ENCODE measurements at places on chromosomes 12 and 14.

DNA sequence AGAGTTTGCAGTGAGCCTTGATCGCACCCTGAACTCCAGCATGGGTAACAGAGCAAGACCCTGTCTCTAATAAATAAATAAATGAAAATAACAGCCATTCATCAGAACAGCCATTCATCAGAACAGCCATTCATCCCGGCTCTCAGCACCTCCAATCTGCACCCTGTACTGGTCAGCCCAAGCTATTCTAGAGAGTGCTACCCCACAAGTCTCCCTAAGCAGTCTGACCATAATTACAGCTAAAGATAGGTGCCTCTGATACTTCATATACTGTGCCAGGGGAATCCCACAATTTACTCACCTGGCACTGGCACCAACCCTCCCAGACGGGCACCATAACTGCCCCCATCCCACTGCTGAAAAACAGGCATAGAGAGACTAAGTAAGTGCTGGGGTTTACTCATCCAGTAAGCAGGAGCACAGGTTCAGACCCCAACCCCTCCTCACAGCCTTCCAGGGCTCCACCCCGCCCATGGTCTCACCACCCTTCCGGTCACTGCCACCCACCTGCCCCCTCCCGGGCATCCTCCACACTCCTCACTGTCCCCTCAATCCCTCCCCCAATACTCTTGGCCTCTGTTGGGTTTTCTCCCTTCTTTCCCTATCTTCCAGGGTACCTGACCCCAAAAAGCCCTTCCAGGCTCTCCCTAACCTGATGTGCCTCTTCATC, 15.2 kb upstream of the EIF5 start:
- no peak overlapping the region for H3K4me3 ChIP-seq
- DNase-seq = no peak
- H3K36me3 ChIP-seq = no peaks in the 10 kb centered on the region
- no peak overlapping the region for H3K27ac ChIP-seq
- H3K4me1 ChIP-seq = no peaks in the 10 kb centered on the region

DNA sequence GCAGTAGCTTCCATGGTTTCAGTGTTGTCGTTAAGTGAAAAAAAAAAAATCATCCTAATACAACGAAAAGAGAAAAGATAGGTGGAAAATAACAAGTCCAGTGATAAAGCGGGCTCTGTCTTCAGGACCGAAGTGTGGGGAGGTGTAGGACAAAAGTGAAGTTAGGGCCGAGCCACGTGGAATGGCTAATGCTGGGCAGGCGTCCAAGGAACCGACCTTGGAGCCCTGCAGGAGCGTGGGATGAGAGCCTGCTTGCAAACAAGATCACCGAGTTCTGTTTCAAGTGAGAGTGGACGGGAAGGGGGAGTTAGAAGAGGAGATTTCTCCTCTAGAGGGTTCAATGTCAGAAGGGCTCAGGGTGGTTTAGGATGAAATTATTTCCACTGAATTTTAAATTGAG, 22.2 kb downstream of the A2ML1 start:
- no peaks in the 10 kb centered on the region for H3K4me1 ChIP-seq
- no peak for DNase-seq
- H3K36me3 ChIP-seq = no peaks in the 10 kb centered on the region
- H3K27me3 ChIP-seq = no peaks in the 10 kb centered on the region
- H3K4me3 ChIP-seq = no peak overlapping the region

- H3K4me1 ChIP-seq = peaks cover 21% of the 10 kb centered on the region
- no peaks in the 10 kb centered on the region for H3K36me3 ChIP-seq
- DNase-seq = peak; percentile 69
- H3K4me3 ChIP-seq = no peak overlapping the region
- no peaks in the 10 kb centered on the region for H3K27me3 ChIP-seq
Observed at GRCh38 chr12:92444763-92445162, 258.0 kb upstream of the PLEKHG7 start.

DNA sequence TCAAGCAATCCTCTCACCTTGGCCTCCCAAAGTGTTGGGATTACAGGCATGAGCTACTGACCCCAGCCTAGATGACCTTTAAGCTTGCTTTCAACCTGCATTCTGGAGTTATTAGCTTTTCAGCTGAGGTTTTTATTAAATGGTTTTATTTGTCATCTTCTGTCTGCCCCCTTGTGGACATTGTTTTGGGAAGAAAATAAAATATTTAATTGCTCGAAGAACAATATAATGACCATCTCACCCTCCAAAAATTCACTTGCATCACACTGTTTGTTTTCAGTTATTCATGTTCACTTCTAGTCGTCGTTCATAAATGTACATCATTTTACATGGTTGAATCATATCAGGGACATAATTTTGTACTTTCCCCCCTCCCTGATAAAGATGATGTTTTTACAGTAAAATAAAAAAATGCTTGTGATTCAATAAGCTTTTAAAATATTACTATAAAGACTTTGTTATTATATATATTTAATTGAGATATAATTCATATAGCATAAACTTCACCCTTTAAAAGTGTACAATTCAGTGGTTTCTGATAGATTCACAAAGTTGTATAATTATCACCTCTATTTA, 10.1 kb upstream of the SPATS2 start:
- H3K27ac ChIP-seq = no peak overlapping the region
- H3K27me3 ChIP-seq = no peaks in the 10 kb centered on the region
- no peaks in the 10 kb centered on the region for H3K36me3 ChIP-seq
- DNase-seq = no peak

DNA sequence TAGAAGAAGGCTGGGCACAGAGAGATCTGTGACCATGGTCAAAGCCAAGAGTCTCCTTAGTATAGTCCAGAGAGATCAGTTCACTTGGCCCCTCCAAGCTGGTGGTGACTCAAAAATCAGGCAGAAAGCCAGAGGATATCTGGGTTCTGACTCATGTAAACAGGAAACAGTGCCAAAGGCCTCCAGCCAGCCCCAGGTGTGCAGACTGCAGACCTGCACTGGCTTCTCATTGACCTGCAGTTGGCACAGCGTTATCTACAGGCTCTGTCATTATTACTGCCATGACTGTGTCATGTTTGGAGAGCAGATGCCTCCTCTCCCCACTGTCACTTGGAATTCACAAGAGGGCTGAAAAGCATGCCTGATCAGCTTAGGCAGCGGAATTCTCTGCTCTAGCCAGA, 295.7 kb upstream of the PRKD1 start:
- H3K27me3 ChIP-seq = no peaks in the 10 kb centered on the region
- H3K27ac ChIP-seq = peak overlapping the region; percentile 64
- peaks cover 58% of the 10 kb centered on the region for H3K4me1 ChIP-seq
- no peaks in the 10 kb centered on the region for H3K36me3 ChIP-seq
- peak; percentile 55 for DNase-seq

GRCh38 chr14:94936401-94936892, 166.5 kb upstream of the GSC start:
- H3K27me3 ChIP-seq = no peaks in the 10 kb centered on the region
- no peaks in the 10 kb centered on the region for H3K4me1 ChIP-seq
- no peaks in the 10 kb centered on the region for H3K36me3 ChIP-seq
- peak; percentile 86 for DNase-seq
- H3K4me3 ChIP-seq = peak overlapping the region; percentile 43

DNA sequence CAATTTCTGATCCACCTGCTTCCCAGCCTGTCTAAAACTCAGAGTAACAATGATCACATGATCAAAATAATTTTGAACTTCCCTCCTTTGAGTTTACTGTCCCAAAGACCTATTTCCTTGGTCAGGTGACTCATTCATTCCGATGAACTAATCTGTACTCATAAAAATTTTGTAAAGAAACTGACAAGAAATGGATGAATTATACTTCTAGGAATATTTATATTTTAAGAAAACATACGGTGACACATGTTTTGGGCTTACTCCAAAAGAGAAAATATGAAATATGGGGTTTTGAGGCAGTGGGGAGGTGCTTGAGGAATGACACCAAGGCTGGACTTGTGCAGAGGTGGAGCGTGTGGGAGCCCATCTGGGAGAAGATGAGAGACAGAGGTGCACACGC, 42.0 kb downstream of the GUCY2C start:
- H3K4me3 ChIP-seq = no peak overlapping the region
- H3K36me3 ChIP-seq = no peaks in the 10 kb centered on the region
- no peaks in the 10 kb centered on the region for H3K4me1 ChIP-seq
- H3K27ac ChIP-seq = no peak overlapping the region
- no peak for DNase-seq
- no peaks in the 10 kb centered on the region for H3K27me3 ChIP-seq

DNA sequence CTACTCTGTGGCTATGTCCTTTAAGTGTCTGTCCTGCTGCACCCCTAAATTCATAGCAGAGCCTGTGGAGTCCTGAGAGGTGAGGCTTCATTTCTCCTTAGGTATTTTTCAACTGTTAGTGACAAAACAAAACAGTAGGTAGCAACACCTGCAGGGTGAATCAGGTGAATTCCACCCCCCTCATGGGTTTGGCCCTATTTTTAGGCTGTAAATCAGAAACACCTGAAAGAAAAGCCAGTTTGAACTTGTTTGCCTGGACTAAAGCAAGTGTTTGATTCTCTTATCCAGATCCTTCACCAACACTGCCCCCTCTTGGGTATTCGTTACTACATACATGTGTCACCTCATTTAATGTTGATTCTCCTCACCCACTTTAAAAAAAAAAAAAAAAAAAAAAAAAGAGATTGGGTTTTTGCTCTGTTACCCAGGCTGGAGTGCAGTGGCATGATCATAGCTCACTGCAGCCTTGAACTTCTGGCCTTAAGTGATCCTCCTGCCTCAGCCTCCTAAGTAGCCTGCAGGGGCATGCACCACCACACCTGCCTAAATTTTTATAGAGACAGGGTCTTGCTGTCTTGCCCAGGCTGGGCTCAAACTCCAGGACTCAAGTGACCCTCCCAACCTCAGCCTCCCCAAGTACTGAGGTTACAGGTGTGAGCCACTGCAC, 10.3 kb downstream of the TBPL2 start:
- DNase-seq = no peak
- H3K4me1 ChIP-seq = no peaks in the 10 kb centered on the region
- no peaks in the 10 kb centered on the region for H3K36me3 ChIP-seq
- H3K27me3 ChIP-seq = no peaks in the 10 kb centered on the region
- no peak overlapping the region for H3K4me3 ChIP-seq

- DNase-seq = no peak
- no peaks in the 10 kb centered on the region for H3K27me3 ChIP-seq
- H3K36me3 ChIP-seq = no peaks in the 10 kb centered on the region
- H3K4me1 ChIP-seq = peaks cover 6% of the 10 kb centered on the region
- H3K27ac ChIP-seq = no peak overlapping the region
- H3K4me3 ChIP-seq = no peak overlapping the region
Observed at GRCh38 chr12:21849878-21850277, 75.4 kb upstream of the KCNJ8 start.

GRCh38 chr12:131318045-131318685, 364.5 kb downstream of the ADGRD1 start:
- no peaks in the 10 kb centered on the region for H3K36me3 ChIP-seq
- H3K27me3 ChIP-seq = peaks cover 16% of the 10 kb centered on the region
- no peak overlapping the region for H3K27ac ChIP-seq
- no peak for DNase-seq
